Stimulated activated CD8-positive, alpha-beta memory T cell treated with anti-CD3 and anti-CD28 coated beads, Interleukin-15, amount 100 ng/mL, for 24 hours (primary cell): ENCODE measurements at places on chromosomes 4 and X.

GRCh38 chr4:86403575-86403974 is 43.7 kb upstream of the MAPK10 start:
- DNase-seq = no peak

- DNase-seq = no peak
Measured at GRCh38 chr4:60400593-60400992, 799.5 kb upstream of the ADGRL3 start.

- DNase-seq = no peak
Measured at GRCh38 chrX:152915541-152916241, 17.8 kb downstream of the ZNF185 start.

- no peak for DNase-seq
Measured at GRCh38 chrX:125810856-125811255, 355.2 kb downstream of the DCAF12L2 start.

DNA sequence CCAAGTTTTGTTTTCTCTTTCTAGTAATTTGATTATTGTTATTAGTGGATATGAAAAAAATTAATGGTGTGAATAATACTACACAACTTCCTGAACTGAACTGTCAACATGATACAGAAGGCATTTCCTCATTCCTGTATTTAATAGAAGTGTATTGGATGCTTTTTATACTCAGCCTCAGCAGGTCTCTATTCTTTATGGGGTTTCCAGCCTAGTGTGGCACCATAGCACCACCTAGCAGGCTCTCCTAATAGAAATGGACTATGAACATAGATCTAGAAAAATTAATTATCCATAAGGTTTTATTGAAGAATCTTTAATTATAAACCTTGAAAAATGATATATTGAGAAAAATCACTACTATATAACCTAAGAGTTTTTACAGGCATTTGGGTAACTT is 52.4 kb downstream of the GLRB start:
- no peak for DNase-seq

- no peak for DNase-seq
Measured at GRCh38 chrX:67545036-67545821, 1.4 kb downstream of the AR start.

GRCh38 chr4:8904666-8905065 is 33.0 kb upstream of the HMX1 start:
- no peak for DNase-seq

DNA sequence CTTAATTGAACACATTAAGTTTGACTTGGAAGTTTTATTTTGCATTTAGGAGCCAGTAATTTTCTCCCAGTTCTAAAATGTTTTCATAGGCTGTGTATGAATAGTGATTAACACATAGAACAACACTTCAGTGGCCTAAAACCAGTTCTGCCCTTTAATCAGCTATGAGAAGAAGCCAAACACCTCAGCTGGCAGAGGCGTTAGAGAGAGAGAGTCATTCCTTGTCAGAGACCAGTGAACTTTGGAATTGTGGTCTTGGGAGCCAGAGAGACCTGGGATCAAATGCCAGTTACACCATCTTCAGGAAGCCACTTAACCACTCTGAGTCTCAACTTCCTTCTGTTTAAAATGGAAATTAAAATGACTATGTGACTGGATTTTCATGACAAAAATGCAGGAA is 39.3 kb upstream of the PRPS2 start:
- DNase-seq = no peak

GRCh38 chrX:100871594-100872560 is 2.3 kb downstream of the NOX1 start:
- DNase-seq = no peak

GRCh38 chrX:29225670-29226069 is 638.4 kb downstream of the IL1RAPL1 start:
- no peak for DNase-seq

- DNase-seq = no peak
Measured at GRCh38 chr4:2928242-2929176, 34.7 kb downstream of the NOP14 start.

DNA sequence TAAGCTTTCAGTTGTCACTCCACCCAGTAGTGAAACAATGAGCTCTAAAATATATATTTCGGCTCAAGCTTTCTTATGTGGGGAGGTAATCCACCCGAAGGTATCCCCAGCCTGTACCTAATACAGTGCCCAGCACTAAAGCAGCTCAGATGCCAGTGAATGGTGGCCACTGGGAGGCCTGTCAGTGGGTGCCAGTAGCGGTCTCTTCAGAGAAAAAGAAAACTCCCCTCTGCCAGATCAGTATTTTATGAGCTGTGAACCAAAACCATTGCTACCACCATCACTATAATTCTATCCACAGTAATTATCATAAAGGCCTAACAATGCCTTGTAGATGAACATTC is 835 bp upstream of the NFKB1 start:
- no peak for DNase-seq

DNA sequence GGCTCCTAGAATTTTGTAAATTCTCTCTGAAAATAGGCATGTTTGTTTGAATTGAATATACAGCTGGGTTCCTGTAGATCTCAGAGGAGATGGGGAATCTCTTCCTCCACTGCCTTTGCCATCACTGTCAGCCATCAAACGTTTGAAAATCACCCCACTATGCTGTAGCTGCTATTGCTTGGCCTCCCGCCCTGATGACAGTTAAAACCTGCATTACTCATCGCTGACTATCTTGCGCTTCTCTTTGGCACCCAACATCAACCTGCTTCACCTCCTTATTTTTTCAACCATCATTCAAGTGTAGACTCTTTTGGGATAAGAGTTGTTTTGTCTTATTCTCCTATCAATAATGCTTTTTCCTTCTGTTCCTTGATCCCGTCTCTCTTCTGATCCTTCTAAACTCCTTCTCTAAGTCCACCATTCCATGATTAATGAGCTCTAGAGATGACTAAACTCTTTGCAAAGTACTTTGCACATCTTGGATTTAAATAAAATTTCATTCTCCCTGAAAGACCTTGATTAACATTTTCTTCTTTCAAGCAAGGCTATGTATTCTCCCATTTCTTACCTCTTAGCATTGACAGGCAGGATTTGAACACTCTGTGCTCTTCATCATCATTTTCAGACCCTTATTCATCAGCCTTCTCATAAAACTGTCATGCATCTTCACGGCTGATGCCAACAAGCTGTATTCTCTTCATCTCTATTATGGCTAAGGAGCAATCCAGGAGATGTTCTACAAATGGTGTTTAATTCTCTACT is 133.0 kb downstream of the SNCA start:
- DNase-seq = no peak
